NCI-H446 treated with DMSO at 0.1 percent for 48 hours (cell line): ENCODE measurements at places on chromosomes 4 and X.

- DNase-seq = no peak
These were observed 76.2 kb upstream of the GBA3 start for GRCh38 chr4:22616516-22616915.

DNA sequence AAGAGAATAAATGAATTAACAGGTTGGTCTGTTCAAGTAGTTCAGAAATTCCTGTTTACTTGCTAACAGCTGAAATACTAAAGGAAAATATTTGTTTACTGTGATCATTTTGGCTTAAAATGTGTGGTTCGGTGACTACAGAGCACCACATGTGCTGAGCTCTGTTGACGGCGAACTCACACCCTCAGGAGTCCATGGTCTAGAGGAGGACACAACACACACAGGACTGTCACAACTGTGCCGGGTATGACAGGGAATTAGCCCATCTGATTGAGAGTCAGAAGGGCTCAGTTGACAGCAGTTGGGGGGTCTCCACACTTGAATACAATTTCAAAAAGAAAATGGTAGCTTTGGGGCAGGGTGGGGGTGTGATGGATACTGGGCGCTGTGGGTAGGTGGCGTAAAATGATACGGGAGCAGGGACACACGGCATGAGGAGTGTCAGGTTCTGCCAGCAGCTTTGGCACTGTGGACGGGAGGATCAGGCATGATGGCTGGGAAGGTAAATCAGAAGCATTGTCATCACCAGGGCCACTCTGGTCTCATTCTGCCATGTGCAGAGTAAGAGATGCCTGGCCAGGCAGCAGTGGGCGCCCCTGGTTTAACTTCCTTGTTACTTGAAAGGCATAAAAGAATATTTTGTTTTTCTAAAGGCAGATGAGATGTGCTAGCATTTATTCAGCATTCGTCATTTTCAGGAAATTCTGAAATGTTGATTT, 33.3 kb downstream of the CLDN22 start:
- no peak for DNase-seq

DNA sequence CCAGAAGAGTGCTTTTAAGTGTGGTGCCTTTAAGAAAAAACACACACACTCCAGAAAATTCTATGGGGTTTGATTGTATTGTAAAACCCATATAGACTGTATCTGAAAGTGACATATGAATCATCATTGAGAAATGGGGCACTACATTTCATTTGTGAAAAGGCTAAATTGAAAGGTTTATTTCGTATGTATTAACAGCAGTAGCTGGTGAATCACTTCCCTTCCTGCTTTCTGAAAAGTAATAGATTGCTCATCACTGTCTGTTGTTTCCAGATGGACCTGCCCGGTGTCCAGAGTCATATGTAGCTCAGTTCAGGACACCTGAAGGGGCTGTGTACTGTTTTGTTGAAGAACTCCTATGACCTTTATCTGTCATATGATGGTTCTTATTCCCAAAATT, 28.1 kb upstream of the HPRT1 start:
- no peak for DNase-seq

- DNase-seq = peak; percentile 70
These were observed 34.2 kb downstream of the WDR13 start for GRCh38 chrX:48631376-48632090.

DNA sequence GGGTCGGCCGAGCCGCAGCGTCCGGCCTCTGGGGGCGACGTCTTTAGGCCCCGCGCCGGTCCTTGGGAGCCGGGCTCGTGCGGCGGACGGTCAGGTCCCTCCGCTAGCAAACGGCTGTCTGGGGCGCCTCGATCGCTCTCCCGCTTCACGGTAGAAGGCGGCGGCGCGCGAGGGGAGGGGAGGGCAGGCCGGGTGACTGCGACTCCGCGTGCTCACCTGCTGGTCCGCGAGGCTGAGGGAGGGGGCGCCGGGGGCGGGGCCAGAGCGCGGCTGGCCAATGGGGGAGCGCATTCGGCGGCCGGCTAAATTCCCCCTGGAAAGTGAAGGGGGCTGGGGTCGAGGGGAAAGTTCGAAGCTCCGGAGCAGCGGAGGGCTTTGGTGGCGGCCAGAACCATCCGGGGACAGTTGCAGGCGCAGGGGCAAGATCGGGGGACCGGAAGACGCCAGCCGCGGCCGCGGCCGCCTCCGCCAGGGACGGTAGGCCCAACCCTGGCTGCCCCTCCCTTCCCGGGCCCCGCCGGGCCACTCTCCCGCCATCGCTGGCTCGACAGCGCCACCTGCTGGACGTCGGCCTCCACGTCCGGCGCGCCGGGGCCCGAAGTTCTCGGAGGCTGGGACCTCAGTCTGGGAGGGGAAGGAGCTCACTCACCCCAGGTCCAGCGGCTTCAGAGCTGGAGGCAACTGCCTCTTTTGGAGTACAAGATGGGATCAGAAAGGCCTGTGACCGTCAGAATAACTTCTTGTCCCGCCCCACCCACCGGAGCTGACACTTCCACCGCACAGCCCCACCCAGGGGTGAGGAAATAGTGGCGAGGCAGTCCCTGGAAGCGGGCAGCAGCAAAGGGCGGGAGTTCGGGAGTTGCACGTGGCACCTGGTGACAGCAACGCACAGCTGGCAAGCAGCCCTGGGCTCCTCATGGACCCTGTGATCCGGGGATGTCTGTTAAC, 49.9 kb downstream of the ELF4 start:
- DNase-seq = no peak
